ENCODE measurements at places on chromosomes 2 and 18. TPM values are rescaled to one million over a fixed set of nuclear protein-coding genes. Genes with fewer than 3 reads are reported as not detected.

GRCh38 chr2:151833984-151834383 is 5.8 kb upstream of the ARL5A start:
- no peaks in the 10 kb centered on the region for H3K4me1 ChIP-seq
- no peak for DNase-seq
- no peak overlapping the region for H3K27ac ChIP-seq
- no peaks in the 10 kb centered on the region for H3K36me3 ChIP-seq
- no peaks in the 10 kb centered on the region for H3K27me3 ChIP-seq
- H3K4me3 ChIP-seq = no peak overlapping the region

GRCh38 chr18:456361-457139 is 44.0 kb downstream of the COLEC12 start:
- no peaks in the 10 kb centered on the region for H3K27me3 ChIP-seq
- peak overlapping the region; percentile 31 for H3K4me3 ChIP-seq

DNA sequence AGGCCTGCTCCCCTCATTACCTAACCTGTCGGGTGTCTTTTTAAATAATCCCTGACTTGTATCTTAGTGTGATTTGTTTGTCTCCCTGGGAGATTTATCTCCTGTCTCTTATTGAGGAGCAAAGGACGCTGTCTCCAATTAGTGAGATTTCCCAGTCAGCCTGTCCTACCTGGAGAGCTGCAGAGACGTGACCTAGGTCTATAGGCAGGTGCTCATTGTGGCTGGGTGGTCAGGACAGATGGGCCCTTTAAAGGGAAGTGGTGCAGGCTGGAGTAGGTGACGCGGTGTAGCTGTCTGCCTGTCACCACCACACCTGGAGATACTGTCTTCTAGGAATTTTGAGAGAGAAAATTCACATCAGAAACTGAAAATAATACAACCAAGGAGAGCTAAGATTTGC is 28.0 kb downstream of the PLB1 start:
- H3K27me3 ChIP-seq = no peaks in the 10 kb centered on the region
- H3K27ac ChIP-seq = no peak overlapping the region
- H3K4me1 ChIP-seq = no peaks in the 10 kb centered on the region
- H3K4me3 ChIP-seq = no peak overlapping the region

GRCh38 chr2:152510621-152511020 is 175.6 kb downstream of the FMNL2 start:
- H3K4me1 ChIP-seq = no peaks in the 10 kb centered on the region
- no peak for DNase-seq

DNA sequence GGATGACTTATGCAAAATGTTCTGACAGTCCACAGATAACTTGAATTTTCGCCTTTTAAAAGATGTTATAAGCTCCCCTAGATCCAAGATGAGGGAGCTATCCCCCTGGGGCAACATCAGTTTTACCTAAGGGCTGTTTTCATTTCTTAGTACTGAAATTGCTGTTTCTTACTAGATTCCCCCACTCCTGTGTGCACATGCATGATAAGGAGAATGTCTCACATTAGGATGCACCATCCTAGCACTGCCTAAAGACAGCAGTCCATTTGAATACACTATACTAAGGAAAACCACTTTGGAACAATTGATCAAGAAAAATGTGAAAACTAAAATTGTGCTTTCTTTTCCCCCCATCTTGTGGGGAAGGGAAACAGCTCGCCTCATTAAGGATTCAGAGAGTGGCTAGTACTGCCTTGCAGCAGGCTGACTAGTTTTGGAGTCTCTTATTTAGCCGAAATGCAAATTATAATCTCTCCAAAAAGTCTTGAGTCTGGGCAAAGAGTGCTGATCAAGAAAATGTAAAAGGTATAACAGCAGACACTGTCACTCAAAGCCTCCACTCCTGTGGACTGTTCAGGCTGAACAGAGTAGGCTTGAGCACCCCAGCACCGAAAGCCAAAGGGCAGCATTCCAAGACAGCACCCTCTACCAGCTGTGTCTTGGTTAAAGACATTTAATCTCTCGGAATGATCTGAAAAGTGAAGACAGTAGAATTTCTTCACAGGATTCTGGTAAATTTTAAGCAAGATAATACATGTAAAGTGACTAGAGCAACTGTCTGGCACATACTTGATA is 65.0 kb downstream of the ZNF385B start:
- H3K36me3 ChIP-seq = no peaks in the 10 kb centered on the region
- no peak overlapping the region for H3K27ac ChIP-seq
- H3K4me1 ChIP-seq = no peaks in the 10 kb centered on the region
- H3K27me3 ChIP-seq = no peaks in the 10 kb centered on the region

DNA sequence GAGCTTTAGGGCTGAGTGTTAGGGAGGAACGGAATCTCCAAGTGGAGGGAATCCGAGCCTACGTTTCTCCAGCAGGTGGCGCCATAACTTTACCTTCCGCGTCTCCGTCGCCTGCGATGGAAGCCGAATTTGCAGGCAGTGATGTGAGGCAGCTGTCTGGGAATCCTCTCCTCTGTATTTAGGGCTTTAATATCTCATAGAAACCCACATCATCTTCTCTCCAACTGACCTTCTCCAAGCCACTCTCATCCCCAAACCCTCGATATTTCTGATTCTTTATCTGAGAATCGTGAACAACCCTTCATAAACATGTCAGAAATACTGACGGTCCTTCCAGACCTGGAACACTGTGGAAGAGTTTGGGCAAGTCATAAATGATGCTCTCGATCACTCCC is 27.5 kb downstream of the SIX2 start:
- no peaks in the 10 kb centered on the region for H3K27me3 ChIP-seq
- H3K27ac ChIP-seq = no peak overlapping the region
- H3K4me3 ChIP-seq = no peak overlapping the region
- no peaks in the 10 kb centered on the region for H3K4me1 ChIP-seq

DNA sequence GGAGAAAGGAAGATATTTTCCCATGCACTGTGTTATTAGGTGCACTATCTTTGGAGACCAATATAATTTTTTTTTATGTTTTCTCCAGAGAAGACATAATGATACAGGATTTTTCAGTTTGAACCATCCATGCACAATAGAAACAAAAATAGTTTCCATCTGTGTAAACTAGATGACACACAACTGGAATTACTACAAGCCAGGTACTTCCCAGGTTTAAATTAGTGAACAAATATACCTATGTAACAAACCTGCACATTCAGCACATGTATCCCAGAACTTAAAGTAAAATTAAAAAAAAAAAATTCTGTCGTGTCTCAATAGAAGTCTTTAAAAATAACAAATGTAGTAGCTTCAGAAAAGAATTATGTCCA is 1616.8 kb upstream of the ACVR2A start:
- DNase-seq = no peak
- no peak overlapping the region for H3K4me3 ChIP-seq
- no peaks in the 10 kb centered on the region for H3K27me3 ChIP-seq
- H3K27ac ChIP-seq = no peak overlapping the region
- H3K4me1 ChIP-seq = no peaks in the 10 kb centered on the region

GRCh38 chr2:130263606-130264005 is 65.4 kb upstream of the TUBA3E start:
- no peak overlapping the region for H3K4me3 ChIP-seq
- no peak for DNase-seq
- H3K27ac ChIP-seq = no peak overlapping the region
- H3K4me1 ChIP-seq = no peaks in the 10 kb centered on the region

GRCh38 chr2:96393989-96394761 is 58.6 kb downstream of the NCAPH start:
- H3K36me3 ChIP-seq = no peaks in the 10 kb centered on the region
- DNase-seq = no peak
- H3K27ac ChIP-seq = no peak overlapping the region
- H3K27me3 ChIP-seq = no peaks in the 10 kb centered on the region

GRCh38 chr2:142791335-142791734 is 86.1 kb upstream of the KYNU start:
- H3K27ac ChIP-seq = no peak overlapping the region
- H3K4me1 ChIP-seq = no peaks in the 10 kb centered on the region
- H3K36me3 ChIP-seq = no peaks in the 10 kb centered on the region
- no peak for DNase-seq
- no peak overlapping the region for H3K4me3 ChIP-seq

- DNase-seq = no peak
- no peaks in the 10 kb centered on the region for H3K4me1 ChIP-seq
- H3K4me3 ChIP-seq = peak overlapping the region; percentile 25
- no peaks in the 10 kb centered on the region for H3K36me3 ChIP-seq
- H3K27me3 ChIP-seq = no peaks in the 10 kb centered on the region
Observed at GRCh38 chr2:200156166-200156835, 150.2 kb upstream of the SPATS2L start.

- H3K4me1 ChIP-seq = no peaks in the 10 kb centered on the region
- H3K4me3 ChIP-seq = no peak overlapping the region
- H3K27me3 ChIP-seq = no peaks in the 10 kb centered on the region
- DNase-seq = no peak
Observed at GRCh38 chr2:113795405-113795920, 39.0 kb upstream of the SLC35F5 start.

DNA sequence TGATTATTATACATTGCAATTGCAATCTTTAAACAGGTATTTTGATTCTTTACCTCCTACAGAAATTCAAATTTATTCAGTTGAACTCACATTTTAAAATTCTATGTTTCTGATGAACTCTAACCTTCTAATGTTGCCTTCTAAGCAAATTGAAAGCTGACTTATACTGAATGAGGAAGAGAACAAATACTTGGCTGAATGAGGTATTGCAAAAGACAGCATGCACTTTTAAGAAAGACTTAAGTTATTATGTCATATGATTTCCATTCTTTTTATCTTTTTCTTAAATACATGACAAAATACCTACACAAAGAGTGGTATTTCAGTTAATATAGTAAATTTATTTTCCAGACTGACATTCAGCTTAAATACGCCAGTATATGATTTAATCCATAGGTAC is 64.7 kb downstream of the FAM228A start:
- H3K27me3 ChIP-seq = no peaks in the 10 kb centered on the region
- H3K4me3 ChIP-seq = no peak overlapping the region
- no peak for DNase-seq
- H3K36me3 ChIP-seq = no peaks in the 10 kb centered on the region
- H3K4me1 ChIP-seq = no peaks in the 10 kb centered on the region

- DNase-seq = no peak
- H3K36me3 ChIP-seq = no peaks in the 10 kb centered on the region
- H3K27ac ChIP-seq = peak overlapping the region; percentile 96
Observed at GRCh38 chr2:190344276-190344827, 963 bp downstream of the INPP1 start.

DNA sequence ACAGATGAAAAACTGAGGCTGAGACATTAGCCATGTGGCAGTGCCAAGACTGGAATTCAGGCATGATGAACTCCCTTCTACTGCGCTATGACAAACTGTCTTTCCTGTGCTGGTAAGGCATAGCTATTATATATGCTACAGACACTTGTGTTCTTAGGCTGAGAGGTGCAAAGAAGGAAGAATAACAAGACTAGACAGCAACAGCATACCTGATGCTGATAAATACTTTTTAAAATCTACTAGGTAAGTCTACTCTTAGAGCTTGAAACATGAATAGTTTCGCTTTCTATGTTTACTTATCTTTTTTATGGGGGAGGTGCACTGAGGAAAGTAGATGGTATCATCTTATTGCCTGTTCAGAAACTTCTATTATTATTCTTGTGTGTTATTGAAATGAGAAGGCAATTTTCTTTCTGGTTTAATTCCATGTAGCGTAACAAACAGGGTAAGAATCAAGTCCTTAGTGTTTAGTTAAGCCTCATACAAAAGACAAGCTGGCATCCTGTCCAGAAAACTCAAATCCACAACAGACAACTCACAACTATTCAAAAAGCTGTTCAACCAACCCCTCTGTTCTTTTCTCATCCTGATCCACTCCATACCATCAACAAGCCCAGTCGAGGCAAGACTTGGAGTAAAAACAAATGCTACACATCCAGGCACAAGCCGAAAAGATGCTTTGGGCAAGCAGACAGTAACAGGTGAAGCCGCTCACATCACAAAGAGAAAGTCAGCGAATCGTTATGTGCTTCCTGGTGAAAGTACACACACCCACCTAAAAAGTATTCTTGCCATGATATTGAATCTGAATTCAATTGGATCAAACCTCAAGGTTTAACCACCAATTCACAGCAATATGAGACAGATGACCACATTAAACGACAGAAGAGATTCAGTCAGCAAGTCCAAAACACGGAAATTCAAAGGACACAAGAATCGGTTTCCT is 1.5 kb downstream of the TTC32 start:
- H3K4me1 ChIP-seq = no peaks in the 10 kb centered on the region
- peak overlapping the region; percentile 78 for H3K4me3 ChIP-seq
- DNase-seq = no peak
- H3K27ac ChIP-seq = peak overlapping the region; percentile 95
- H3K36me3 ChIP-seq = no peaks in the 10 kb centered on the region

GRCh38 chr2:145771525-145771924 is 1251.6 kb upstream of the ZEB2 start:
- no peaks in the 10 kb centered on the region for H3K4me1 ChIP-seq
- no peak overlapping the region for H3K27ac ChIP-seq
- no peaks in the 10 kb centered on the region for H3K27me3 ChIP-seq
- no peak for DNase-seq
- H3K36me3 ChIP-seq = no peaks in the 10 kb centered on the region

GRCh38 chr2:120876526-120877280 is 141.0 kb downstream of the GLI2 start:
- no peaks in the 10 kb centered on the region for H3K4me1 ChIP-seq
- DNase-seq = no peak
- no peaks in the 10 kb centered on the region for H3K27me3 ChIP-seq
- no peaks in the 10 kb centered on the region for H3K36me3 ChIP-seq
- no peak overlapping the region for H3K27ac ChIP-seq

DNA sequence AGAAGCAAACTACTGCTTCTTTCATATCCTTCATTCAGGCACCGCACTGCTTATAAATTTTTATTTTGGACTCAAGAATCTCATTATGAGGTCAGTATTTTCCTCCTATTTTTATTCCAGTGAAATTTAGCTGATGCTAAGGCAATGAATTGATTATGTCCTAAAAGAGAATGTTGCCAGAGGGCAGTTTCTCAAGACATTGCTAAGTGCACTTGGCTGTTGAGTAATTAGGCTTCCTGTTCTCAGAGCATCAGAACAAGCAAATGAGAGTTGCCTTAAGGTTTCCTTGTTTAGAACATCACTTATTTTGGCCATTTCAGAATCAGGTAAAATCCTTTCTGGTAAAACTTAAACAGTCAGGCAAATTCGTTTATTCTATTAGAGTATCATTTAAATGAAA is 548.6 kb upstream of the ZEB2 start:
- H3K27ac ChIP-seq = no peak overlapping the region
- no peak for DNase-seq
- no peaks in the 10 kb centered on the region for H3K36me3 ChIP-seq
- no peak overlapping the region for H3K4me3 ChIP-seq
- H3K4me1 ChIP-seq = no peaks in the 10 kb centered on the region

DNA sequence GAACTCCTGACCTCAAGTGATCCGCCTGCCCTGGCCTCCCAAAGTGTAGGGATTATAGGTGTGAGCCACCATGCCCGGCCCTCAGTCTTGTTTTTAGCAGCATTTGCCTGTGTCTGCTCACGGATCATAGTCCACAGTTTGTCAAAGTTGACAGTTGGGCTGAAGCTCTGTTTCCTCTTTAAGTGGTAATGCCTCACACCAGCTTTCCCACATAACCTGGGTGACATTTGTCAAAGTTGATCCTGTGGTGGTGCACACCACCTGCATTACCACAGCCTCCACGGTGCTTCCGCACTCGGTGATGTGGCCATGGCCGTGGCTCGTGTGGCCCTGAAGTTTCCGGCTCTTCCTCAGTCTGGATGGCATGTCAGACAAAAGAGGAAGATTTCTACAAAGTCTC is 27.1 kb downstream of the RAB31 start:
- H3K4me3 ChIP-seq = no peak overlapping the region
- H3K27me3 ChIP-seq = no peaks in the 10 kb centered on the region
- no peak for DNase-seq
- H3K36me3 ChIP-seq = no peaks in the 10 kb centered on the region

MAL gene
- total RNA-seq = 2.3 TPM

GAL3ST2 gene
- total RNA-seq = 2.6 TPM

PLGLB1 gene
- total RNA-seq = not detected

ABCG5 gene
- total RNA-seq = not detected

HOXD10 gene
- total RNA-seq = 5.2 TPM

FEV gene
- total RNA-seq = not detected

DLX1 gene
- not detected for total RNA-seq

TRIM43 gene
- total RNA-seq = not detected

SMARCAL1 gene
- 20.6 TPM for total RNA-seq

PSMD14 gene
- 50.1 TPM for total RNA-seq
